Pulmonary artery endothelial cell (primary cell): ENCODE measurements at places on chromosomes 5 and 9. TPM values are rescaled to one million over a fixed set of nuclear protein-coding genes. Genes with fewer than 3 reads are reported as not detected.

GRCh38 chr5:126030698-126031097 is 392.5 kb upstream of the GRAMD2B start:
- DNase-seq, result no peak

DNA sequence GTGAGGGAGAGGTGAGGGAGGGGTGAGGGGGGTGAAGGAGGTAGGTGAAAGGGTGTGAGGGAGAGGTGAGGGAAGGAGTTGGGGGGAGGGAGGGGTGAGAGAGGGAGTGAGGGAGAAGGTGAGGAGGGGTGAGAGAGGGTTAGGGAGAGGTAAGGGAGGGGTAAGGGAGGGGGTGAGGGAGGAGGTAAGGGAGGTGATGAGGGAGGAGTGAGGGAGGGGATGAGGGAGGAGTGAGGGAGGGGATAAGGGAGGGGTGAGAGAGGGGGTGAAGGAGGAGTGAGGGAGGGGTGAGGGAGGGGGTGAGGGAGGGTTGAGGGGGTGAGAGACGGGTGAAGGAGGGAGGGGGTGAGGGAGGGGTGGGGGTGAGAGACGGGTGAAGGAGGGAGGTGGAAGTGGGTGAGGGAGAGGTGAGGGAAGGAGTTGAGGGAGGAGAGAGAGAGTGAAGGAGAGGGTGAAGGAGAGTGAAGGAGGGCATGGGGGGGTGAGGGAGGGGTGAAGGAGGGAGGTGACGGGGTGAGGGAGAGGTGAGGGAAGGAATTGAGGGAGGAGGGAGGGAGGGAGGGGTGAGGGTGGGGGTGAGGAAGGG is 18.5 kb downstream of the NINJ1 start:
- no peak for DNase-seq

DNA sequence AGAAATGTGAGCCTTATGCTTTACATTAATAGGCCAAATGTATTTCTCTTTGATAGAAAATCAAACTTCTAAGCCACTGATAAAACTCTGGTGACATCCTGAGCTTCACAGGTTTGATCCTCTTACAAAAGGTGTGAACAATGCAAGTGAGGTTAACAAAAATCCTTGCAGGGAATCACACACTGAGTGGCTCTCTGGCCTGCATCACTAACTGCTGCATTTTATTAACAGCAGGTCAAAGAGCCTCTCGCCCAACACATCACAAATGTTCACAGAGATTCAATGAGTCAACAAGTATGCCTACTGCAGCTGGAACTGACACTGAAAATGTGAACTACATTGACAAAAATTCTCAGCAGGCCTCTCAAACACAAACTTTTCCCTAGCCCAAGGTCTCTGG is 122.3 kb downstream of the SEMA5A start:
- no peak for DNase-seq

- DNase-seq, result no peak
These were observed 972.4 kb upstream of the ACO1 start for GRCh38 chr9:31412081-31412480.

DNA sequence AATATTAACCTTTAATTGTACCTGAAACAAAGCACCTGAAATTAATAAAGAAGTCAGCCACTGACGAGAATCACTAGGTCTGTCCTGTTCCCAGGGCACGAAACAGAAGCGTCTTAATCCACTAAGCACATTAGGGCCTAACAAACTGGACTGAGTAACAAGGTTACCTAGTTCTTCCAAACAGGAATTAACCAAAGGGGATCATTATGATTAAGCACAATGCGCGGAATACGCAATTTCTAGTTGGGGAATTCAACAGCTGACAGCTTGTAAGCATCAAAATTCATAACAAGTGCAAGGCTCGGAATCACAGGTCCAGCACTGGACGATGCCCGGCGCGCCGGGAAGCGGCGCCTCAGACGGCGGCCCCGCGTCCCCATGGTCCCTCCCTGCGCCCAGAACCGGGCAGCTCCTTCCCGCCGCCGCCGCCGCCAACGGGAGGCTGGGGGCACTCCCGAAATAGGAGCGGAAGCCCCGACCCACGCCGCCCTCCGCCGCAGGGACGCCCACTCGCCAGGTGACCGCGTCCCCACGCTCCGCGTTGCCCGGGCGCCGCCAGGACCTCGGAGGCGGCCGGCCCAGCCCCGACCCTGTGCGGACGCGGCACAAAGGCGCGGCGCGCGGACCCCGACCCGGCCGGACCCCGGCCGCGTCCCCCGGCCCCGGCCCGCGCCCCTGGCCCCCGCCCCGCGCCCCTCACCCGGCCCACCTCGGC is 898 bp downstream of the CAMSAP1 start:
- DNase-seq, result no peak

The CKS2 gene
- total RNA-seq, result 97.0 and 275 TPM in 2 replicates

The ATP10B gene
- total RNA-seq, result not detected in 2 replicates
